ENCODE measurements at places on chromosomes 11 and 22.
A peak's percentile ranks its signal among the peaks of the same experiment; 100 is the strongest.

DNA sequence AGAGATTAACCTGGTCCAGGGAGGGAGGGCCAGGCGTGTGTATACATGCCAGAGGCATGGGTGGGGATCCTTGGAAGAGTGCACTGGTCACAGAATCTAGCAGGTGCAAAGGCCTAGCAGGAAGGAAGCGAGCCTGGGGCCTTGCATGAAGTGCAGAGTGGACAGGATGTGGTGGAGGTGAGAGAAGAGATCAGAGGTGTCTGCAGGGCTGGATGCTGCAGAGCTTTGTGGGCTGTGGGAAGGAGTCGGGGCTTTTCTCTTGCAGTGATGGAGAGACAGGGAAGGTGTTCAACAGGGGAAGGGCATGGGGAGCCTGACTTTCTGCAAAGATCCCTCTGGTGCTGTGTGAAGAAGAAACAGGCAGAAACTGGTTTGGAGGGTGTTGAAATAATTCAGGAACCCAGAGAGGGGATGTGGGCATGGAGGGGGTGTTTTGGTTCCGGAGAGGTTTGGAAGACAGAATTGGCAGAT, 2.5 kb upstream of the TPST2 start:
- DNase-seq = peak; percentile 36

DNA sequence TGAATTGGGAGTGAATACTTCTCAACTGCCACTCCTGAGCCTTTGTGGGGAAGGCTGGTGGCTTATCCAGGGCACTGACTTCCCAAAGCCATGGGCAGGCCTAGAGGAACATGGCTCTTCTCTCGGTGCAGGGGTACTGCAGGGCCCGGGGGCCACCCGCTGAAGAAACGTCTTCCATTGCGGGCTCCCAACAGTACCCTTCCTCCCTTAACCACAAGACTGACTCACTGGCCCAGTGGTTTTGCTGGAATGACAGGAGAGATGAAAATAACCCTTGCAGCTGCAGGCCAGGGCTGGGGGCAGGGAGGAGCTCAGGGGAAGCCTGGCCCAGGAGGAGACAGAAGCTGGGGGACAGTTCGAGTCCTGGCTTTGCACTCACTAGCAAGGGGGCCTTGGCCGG, 13.5 kb downstream of the TXN2 start:
- no peak for DNase-seq

GRCh38 chr22:31752096-31752847, 1.5 kb upstream of the DEPDC5 start:
- DNase-seq = no peak

- DNase-seq = peak; percentile 20
Observed at GRCh38 chr11:83002053-83002452, 69.6 kb downstream of the RAB30 start.

DNA sequence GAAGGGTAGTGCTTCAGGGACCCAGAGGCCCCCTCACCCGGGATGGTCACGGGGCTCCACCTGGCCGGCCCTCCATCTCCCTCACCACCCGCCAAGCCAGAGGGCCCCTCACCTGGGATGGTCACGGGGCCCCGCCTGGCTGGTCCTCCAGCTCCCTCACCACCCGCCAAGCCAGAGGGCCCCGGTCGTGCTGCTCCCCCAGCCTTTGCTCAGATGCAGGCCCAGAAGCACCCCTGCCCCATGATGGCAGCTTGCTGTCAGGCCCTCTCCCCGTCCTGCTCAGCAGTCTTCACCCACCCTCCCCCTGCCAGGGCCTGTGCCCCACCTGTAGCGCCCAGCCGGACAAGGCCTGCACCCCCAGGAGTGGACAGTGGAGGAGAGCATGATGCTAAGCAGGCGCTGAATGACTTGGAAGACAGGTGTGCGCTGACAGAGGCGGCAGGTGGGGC, 7.3 kb downstream of the DENND6B start:
- DNase-seq = no peak

GRCh38 chr11:89381094-89381493, 110.1 kb downstream of the NOX4 start:
- DNase-seq = no peak

GRCh38 chr11:69423611-69424385, 57.7 kb upstream of the LINC01488 start:
- no peak for DNase-seq

- no peak for DNase-seq
Observed at GRCh38 chr22:20537325-20537756, 29.9 kb downstream of the MED15 start.

- no peak for DNase-seq
Observed at GRCh38 chr11:33935461-33936456, 43.9 kb upstream of the LMO2 start.

GRCh38 chr11:134759855-134760254, 347.8 kb upstream of the B3GAT1 start:
- DNase-seq = no peak

- no peak for DNase-seq
Observed at GRCh38 chr11:79089601-79090000, 351.2 kb downstream of the TENM4 start.

GRCh38 chr11:67053896-67054329, 2.7 kb upstream of the RHOD start:
- no peak for DNase-seq

DNA sequence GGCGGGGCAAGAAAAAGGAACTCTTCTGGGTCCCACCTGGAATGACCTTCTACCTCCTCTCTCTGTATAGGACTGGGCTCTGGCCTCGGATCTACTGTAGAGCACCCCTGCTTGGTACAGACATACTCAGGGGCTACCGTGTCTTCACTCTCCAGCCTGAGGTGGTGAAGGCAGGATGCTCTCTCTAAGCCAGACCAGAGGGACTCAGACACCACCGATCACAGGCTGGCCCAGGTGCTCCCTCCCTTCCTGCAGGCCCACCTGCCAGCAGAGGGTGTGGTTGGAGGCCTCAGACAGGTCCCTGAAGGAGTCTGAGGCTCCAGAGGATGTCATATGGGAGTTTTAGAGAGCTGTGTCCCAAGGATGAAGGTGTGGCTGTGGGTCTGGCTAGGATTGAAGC, 4.1 kb downstream of the NHERF4 start:
- DNase-seq = no peak

GRCh38 chr11:6991227-6991626, 28.9 kb downstream of the ZNF214 start:
- no peak for DNase-seq

DNA sequence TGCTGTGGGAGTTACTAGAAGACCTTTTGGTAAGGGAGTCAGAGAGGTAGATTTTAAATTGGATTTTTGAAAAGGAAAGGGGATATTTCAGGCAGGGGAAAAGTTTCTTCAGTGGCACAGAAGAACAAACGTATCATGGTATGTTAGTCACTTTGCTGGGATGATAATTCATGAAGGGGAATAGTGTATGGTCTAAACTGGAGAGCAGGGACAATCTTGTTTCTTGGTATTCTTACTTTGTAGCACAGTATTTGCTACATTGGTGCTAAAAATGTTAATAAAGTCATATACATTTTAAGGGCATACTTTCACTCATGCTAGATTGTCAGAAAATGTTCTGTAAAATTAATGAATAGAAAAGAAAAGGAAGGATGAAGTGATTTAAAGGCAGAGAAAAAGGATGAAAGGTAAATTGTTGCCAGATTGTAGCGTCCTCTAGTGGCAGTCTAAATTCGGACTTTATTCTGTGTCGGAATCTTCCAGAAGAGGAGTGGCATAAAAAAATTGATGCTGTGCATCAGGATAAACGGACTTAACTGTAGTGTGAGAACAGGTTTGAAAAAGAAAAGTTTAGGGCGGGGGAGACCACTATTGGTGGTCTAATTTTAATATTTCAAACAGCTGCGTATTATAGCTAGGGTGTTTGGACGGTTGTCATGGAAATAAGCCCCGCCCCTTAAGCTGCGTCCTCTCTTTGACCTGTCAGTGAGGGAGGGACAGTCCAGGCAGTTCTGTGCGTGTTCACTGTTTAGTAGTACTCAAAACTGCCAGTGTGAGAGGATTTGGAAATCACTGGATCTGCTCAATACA, at the start of gene BCO2:
Gene BCO2 (plus strand): TSS at position 724 of the 810 bp plus-strand sequence. CDS start 90 bp downstream, outside the sequence.
- peak; percentile 23 for DNase-seq

DNA sequence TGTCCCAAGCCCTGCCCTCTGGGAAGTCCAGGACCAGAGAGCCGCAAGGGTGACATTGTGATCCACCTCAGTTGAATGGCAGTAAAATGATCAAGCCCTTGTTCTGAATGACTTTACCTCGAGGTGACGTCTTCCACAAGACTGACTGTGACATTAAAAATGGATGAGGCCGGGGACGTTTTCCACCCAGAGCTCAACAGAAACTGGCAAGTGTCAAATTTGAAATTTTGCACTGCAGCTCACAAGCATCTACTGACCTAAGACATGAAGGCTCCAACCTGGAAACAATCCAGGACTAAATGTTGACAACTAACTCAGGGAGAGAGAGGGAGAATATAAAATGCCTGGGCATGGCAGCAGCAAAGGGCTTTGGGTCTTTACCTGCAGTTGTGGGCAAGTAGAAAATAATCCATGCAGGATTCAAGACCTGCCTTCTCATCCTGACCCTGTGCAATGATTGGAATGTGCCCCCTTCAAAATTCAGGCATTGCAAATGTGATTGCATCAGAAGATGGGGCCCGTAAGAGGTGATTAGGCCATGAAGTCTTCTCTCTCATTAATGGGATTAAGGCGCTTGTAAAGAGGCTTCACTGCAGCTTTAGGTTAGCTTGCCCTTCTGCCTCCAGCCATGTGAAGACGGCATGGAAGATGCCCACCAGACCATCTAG, 33.6 kb upstream of the CLMP start:
- DNase-seq = no peak

- DNase-seq = no peak
Observed at GRCh38 chr11:60377401-60378136, 763 bp upstream of the MS4A7 start.

DNA sequence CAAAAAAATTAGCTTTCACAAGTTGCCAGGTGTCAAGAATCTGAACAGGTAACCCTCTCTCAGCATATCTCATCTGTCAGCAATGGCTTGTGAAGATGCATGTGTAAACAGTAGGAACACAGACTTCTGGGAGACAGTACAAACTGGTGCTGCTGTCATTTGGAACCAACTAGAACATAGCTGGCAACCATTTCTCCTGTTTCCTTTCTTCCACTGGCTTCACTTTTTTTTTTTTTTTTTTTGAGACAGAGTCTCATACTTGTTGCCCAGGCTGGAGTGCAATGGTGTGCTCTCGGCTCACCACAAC, 2.1 kb upstream of the PIK3C2A start:
- no peak for DNase-seq

DNA sequence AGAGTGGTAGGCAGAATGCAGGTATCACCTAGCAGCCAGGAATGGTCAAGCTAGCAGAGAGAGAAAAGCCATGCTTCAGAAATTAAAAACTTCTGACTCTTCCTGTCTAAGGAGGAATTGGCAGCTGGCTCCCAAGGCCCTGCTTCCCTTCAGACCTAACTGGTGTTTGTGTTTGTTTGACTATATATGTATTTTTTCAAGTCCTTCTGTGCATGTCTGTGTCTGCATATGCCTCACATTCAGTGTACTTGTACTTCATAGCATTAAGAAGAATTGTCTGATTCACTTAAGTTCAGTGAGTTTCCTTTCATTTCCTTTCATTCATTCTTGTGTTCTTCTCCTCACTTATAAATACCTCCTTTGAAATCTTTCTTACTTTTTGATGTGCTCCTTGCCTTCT, 109.0 kb upstream of the RRM1 start:
- no peak for DNase-seq

DNA sequence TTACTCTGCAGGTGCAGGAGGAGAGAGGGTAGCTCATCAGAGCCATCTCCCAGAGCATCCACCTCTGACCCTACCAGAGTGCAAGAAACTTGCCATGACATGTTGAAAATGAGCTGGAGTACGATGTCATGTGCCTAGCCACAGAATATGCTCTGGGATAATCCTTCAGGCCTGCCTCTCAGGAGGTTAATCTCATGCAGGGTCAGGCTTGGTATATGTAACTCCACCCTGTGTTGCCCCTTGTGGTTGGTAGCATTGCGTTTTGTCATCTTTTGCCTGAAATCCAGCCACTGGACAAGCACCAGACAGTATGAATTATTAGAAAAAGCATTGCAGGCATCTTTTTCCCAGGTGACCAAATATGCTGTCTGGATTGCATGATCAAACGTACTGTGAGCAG, 36.2 kb downstream of the CNTF start:
- no peak for DNase-seq

DNA sequence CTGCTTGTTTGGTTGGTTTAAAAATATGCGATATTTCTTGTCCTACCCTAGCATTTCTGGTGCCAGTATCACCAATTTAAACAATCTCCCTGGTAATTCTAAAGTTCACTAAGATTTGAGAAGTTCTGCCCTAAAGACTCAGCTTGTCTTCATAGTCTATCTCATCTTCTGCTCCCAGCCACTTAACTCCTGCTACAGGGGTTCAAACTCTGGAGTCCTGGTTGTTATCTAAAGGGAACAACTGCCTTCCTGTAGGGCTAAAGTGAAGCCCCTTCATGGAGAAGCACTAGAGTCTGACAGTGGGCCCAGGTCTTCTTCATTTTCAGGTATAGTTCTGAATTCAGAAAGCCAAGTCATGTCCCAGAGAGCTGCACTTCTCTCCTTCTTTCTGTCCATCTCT, 73.2 kb downstream of the CTNND1 start:
- DNase-seq = no peak

DNA sequence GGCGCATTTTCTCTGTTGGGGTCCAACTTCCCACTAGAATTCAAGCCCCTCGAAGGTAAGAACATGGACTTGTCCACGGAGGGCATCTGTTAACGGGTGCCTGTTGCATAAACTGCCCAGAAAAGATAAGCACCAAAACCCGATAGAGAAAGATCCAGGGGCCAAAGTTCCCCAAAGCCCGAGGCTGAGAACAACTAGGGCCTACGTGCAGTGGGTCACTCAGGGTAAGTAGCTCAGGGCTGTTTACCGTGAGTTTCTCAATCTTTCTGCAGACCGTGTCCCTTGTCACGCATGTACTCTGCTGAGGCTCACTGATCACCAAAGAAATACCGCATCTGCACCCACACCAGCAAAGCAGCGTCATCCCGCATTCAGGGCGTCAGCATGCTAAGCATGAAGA, 24.4 kb downstream of the PGA5 start:
- no peak for DNase-seq

GRCh38 chr11:15318814-15319213, 204.1 kb downstream of the INSC start:
- DNase-seq = no peak

DNA sequence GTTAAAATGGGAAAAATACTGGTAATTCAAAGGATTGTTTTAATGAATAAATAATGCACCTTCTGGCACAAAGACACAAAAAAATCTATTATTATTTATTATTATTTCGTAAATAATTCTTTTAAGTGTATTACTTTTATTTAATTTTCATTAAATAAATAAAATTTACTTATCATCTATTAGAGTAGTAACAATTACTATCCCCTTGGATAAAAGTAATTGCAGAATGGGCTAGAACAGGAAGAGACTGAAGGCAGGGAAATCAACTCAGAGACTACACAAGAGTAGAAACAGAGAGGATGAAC, 23.0 kb downstream of the OR8B12 start:
- no peak for DNase-seq

GRCh38 chr11:69864686-69865661, 45.8 kb upstream of the FGF3 start:
- no peak for DNase-seq

GRCh38 chr11:116650052-116650451, 122.7 kb downstream of the BUD13 start:
- DNase-seq = no peak

- DNase-seq = peak; percentile 36
Observed at GRCh38 chr11:114208377-114208776, 87.8 kb upstream of the NNMT start.

Measured in naive thymus-derived CD8-positive, alpha-beta T cell (primary cell).